Choroid plexus epithelial cell (primary cell): ENCODE measurements at places on chromosomes 7 and 10.
A peak's percentile ranks its signal among the peaks of the same experiment; 100 is the strongest.

DNA sequence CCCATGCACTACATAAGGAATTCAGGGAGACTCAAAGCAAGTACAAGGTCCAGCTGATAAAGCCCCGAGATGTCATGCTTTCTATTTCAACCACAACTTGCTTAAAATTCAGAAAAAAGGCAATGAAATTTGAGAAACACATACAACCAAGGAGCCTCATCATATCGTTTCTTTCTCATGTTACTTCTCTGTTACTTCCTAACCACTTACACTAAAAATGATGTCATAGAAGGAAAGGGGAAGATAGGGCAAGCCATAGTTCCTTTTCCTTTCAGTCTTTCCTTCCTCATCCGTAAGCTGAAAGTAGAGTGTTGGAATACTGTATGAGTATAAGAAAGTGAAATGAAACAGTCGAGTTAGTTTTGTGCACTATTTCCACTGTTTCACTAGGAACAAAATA lies 27.9 kb upstream of the CDK14 start:
- DNase-seq, result peak; percentile 50

GRCh38 chr7:1550005-1550845 lies 5.8 kb downstream of the TMEM184A start:
- DNase-seq, result no peak

DNA sequence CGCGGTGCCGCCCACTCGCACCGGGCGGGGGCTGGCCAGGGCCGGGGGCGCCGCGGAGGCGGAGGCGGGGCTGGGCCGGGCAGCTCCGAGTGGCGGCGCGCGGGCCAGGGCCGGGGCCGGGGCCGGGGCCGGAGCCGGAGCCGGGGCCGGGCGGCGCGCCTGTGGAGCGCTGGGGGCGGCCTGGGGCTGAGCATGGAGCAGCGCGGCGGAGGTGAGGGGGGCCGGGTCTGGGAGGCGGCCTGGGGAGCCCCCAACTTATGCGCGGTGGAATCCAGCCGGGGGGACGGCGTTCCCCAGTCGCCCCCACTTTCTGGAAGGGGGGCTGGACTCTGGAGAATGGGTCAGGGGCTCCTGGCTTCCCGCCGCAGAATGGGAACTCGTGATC lies at the start of gene LZTS2:
TSS of gene LZTS2 (plus strand) at position 67 of the 385 bp plus-strand sequence. CDS start 2,731 bp downstream, outside the sequence.
- no peak for DNase-seq

DNA sequence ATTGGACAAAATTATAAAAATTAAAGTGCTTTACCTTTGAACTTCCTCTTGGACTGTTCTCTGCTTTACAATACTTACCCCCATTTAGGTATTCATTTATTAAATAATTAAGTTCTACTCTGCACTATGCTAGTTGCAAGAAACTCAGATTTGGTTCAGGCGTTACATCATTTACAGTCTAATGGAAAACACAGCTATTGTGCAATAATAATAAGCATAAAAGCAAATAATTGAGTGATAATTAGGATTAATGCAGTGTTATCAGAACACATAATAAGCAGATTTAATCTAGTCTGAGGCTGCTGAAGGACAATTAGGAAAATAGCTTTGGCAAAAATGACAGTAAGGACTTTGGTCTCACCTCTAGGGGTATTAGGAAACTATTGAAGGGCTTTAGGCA lies 493.2 kb upstream of the ADARB2 start:
- no peak for DNase-seq

- no peak for DNase-seq
Observed at GRCh38 chr7:81301815-81302214, 383.0 kb upstream of the SEMA3C start.

DNA sequence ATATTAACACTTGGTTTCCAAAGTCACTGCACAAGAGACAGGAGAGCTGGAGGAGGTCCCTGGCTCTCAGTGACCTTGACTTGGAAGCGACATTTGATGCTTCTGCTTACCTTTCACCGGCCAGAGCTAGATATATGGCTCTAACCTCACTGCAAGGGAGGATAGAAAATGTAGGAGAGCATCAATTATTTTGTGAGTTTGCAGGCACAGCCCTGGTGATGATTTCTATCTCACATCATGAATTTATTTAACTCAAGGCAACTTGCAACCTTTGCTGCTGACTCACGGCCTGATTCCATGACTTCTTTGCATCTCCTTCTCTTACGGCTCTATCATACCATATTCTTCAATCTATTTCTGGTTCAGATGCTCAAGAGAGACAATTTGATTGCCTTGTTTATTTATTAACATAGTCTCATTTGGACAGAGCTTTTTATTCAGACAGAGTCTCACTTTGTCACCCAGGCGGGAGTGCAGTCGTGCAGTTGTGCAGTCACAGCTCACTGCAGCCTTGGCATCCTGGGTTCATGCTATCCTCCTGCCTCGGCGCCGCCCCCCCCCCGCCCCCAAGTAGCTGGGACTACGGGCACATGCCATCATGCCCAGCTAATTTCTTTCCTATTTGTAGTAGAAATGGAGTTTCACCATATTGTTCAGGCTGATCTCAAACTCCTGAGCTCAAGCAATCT lies 196.0 kb downstream of the REEP3 start:
- no peak for DNase-seq

DNA sequence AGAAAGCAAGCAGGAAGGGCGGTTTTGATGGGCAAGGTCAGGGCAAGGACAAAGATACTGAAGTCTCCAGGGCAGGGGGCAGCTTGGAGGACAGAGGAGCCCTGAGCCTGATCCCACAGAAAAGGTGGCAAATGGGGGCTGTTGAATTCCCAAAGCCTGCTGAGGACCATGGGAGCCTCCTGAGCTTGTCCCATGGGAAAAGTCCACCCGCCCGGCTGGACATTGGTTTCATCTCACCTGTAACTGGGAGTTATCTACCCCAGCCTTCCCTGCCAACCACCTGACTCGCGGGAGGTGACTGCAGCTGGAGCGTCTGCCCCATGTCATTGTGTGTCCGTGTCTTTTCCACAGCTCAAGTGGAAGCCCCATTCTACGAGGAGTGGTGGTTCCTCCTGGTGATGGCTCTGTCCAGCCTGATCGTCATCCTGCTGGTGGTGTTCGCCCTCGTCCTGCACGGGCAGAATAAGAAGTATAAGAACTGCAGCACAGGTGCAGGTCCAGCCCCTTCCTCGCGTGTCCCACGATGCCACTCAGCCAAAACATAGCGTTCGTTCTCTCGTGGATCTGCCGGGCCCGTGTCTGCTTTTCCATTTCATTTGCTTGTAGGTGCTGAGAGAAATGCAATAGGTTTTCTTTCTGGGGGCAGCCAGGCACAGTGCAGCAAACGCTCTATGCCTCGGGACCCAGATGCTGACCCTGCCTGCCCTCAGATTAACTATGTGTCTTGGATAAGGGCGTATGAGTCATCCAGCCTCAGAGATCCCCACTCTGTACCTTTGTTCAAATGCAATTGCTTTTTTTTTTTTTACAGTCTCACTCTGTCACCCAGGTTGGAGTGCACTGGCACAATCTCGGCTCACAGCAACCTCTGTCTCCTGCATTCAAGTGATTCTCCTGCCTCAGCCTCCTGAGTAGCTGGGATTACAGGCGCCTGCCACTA lies 444.5 kb upstream of the FOXK1 start:
- no peak for DNase-seq

DNA sequence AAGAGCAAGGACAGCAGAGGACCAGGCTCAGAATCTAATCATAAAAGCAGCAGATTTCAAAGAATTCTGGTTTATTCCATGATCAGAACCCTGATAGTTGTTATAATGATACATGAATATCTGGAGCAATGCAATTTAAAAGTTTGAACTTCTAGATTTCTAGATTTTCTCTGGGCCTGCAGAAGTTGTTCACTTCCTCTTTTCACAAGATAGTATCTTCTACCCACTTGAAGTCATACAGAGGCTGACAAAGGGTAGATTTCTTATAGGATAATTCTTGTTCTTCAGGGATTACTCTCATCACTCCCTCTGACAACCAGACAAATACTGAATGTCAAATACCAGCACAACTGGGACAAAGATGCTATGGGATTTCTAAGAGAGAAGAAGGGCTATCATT lies 320.0 kb upstream of the ETV1 start:
- DNase-seq, result no peak

GRCh38 chr10:127020260-127020659 lies 115.0 kb downstream of the DOCK1 start:
- DNase-seq, result no peak

DNA sequence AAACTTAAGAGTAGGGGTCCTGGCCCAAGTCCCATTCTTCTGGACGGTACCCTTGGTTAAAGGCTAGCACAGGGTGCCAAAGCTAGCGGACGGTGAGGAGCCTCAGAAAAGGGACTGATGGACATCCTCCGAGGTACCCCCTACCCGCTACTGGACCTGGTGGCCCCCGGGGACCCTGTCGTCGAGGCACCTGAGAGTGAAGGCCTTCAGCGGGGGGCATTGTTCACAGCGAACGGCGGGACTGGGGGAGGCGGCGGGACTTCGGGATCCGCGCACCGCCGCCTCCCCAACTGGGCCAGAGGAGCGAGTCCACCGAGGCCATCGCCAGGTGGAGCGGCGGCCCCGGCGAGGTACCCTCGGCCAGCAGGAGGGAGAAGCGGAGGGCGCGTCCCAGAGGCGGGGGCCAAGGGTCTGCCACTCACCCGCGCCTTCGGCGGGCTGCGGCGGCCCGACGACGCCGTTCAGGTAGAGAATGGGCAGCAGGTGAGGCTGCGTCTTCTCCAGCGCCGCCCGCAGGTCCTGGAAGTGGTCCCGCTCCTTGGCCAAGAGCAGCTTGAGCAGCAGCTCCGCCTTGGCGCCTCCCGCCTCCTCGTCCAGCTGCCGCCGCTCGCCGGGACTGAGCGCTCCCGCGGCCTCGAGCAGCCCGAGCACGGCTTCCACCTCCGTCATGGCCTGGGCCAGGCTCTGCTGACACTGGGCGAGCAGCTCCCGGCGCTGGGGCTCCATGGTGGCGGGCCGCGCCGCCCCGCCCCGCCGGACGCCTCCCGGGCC lies 575 bp downstream of the DLG5 start:
- peak; percentile 45 for DNase-seq

DNA sequence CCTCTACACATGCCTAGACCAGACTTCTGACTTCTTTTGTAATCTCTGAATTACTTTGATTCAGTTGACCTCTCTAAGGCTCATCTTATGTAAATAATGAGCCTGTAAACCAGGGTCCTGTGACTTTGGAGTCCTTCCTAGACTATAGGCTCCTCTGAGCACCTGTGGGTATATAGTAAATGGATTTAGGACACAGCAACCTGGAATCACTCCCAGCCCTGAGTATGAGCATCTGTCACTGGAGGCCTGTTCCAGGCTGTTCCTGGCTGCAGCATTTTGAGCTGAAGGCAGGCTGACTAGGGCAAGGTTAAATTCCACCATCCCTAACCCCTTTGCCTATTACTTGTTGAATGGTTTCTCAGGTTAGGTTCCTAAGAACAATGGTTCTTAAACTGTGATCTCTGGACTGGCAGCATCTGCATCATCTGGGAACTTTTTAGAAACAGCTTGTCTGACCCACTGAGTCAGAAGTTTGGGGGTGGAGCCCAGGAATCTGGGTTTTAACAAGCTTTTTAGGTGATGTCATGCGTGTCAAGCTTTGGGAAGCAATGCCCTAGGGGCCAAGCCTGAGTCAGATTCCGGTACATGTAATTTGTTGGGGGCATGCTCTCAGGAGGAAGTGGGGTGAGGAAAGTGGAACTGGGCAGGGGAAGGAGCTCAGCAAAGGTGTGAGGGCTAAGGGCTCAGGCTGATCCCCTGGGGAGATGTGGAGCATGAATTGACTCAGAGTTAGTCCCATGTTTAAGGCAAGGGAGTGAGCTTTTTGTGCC lies 28.2 kb downstream of the MINDY4 start:
- peak; percentile 83 for DNase-seq

GRCh38 chr7:87267239-87267900 lies 47.8 kb upstream of the TMEM243 start:
- no peak for DNase-seq

- no peak for DNase-seq
Observed at GRCh38 chr10:114654822-114655575, 3.1 kb downstream of the ABLIM1 start.

DNA sequence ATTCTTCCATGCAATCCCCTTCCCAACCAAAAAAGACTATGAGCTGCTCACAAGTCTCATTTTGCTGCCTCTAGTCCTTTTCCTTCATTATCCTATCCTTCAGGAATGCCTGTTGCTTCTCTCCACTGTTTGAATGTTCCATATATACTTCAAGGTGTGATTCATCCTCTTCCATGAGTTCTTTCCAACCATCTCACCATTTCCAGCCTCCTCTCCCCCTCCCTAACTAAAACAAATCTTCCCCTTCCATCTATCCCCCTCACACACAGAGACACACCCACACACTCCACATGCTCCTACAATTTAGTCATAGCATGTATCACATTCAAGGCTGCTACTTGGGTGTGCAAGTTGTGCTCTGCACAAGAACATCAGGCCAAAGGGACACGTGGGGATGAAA lies 254.3 kb downstream of the DYNC1I1 start:
- DNase-seq, result no peak
